ENCODE measurements at places on chromosomes 12 and 14.

- no peak for DNase-seq
Observed at GRCh38 chr14:42011221-42011620, 404.5 kb downstream of the LRFN5 start.

- no peak for DNase-seq
Observed at GRCh38 chr12:113152196-113152834, 2.8 kb downstream of the CFAP73 start.

GRCh38 chr12:80217011-80217535, 117.7 kb downstream of the OTOGL start:
- DNase-seq = no peak

DNA sequence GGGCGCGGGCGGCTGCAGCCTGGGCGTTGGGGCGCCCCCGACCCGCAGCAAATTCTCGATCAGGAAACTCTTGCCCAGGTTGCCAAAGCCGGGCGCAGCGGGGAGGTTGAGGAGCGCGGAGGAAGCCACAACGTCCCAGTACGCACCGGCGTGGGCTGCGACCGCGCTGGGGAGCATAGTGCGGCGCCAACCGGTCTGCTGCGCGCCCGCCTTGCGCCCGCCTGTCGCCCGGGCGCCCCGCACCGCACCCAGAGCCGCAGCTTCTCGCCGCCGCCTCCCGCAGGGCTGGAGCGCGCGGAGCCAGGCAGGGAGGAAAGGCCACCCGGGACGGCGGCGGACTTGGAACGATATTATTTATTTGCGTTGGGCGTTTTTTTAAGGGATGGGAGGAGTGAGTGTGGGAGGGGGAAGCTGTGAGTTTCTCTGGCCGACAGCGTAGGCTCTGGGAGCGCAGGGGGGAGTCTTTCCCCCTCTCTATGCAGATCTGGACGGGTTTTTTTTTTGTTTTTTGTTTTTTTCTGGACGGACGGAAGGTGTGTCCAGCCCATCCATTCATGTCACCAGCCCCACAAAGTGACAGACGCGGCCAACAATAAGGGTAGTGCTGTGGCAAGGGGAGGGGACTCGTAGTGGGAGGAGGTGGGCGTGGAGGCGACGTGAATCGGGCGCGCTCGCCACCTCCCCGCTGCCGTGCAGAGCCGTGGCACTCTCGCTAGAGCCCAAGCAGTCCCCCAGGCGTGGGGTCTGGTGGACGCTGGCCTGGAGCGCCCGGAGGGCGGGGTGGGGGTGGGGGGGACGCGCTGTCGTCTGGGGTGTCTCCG, at the start of gene DBX2:
Gene DBX2 (minus strand): TSS at position 349 of the 821 bp plus-strand sequence. CDS start 172 bp downstream, at position 177.
- DNase-seq = no peak

DNA sequence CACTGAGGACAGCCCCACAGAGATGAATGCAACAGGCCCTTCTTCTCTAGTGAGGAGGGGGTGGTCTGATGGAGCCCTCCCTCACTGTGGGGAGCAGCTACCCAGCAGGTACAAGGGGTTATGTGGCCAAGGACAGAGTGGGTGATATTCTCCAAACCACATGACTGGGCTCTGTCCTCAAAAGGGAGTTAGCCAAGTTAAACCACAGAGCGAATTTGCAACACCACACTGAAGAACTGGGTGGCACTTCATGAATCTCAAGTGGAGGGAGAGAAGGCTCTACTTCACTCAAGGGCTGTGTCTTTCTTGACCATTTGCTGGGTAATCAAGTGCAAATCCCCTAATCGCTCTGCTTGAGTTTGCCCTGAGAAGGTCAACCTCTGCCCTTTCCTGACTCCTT, 12.5 kb downstream of the GPR68 start:
- no peak for DNase-seq

All from fibroblast of mammary gland (primary cell).